ENCODE measurements at places on chromosomes 5 and 9.

DNA sequence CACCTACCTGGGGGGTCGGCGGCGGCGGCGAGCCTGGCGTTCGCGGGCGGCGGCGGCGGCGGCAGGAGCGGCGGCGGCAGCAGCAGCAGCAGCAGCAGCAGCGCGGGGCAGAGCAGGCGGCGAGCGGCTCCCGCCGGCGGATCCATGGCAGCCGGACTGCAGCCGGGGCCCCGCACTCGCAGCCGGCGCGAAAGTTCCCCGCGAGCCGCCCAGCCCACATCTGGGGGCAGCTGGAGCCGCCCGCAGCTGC is 153 bp downstream of the ADAMTS2 start:
- no peak for DNase-seq

DNA sequence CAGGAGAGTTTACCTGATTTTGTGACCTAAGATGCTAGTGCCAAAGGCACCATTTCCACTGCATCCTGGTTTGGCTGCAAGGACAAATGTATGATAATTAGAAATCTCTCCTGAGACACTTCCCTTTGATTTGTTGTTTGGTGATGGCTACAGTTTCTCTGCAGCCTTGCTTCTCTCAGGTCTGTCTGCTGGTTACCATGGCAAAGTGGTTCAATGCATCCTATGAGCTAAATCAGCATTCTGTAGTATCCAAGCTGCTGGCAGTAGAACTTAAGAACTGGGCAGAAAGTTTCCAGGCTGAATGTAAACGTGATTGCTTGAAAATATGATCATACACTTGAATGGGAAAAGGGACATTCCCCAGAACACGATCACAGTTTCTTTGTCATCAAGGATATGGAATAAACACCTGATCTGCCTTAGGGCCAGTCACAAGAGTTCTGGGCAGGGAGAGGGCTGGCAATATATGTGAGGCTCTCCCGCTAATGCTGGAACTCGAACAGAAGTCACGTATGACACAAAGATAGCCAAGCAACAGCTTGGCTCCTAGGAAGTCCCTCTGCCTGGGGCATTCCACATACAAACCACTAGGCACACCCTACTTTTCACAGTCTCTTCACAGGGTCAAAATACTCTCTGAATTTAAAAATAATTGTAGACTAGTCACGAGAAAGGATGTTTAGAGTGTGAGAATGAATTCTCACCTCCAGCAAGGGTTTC is 138.1 kb upstream of the GRAMD2B start:
- DNase-seq, result no peak

GRCh38 chr9:20838218-20838617 is 154.2 kb downstream of the FOCAD start:
- DNase-seq, result peak; percentile 1

DNA sequence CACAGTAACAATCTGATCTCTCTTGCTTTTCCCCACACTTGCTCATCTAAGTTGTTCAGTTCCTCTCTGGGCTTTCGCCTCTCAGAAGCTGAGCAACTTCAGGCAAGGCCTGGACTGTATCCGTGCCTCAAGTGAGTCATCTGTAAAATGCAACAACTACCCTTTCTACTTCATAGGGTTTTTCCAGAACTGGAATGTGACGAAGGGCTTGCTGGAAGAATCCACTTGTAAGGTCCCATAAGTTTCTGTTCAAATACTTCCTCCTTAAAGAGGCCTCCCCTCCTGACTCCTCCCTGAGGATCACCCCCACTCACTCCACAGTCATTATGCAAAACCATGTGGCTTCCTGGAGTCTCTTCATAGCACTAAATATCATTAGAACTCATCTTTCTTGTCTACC is 17.5 kb upstream of the INSYN2B start:
- no peak for DNase-seq

GRCh38 chr9:28887188-28887884 is 1314.1 kb upstream of the C9orf72 start:
- no peak for DNase-seq

- DNase-seq, result no peak
These were observed 1727.2 kb downstream of the MAT2B start for GRCh38 chr5:165232509-165233028.

GRCh38 chr5:163718272-163718671 is 212.9 kb downstream of the MAT2B start:
- no peak for DNase-seq

DNA sequence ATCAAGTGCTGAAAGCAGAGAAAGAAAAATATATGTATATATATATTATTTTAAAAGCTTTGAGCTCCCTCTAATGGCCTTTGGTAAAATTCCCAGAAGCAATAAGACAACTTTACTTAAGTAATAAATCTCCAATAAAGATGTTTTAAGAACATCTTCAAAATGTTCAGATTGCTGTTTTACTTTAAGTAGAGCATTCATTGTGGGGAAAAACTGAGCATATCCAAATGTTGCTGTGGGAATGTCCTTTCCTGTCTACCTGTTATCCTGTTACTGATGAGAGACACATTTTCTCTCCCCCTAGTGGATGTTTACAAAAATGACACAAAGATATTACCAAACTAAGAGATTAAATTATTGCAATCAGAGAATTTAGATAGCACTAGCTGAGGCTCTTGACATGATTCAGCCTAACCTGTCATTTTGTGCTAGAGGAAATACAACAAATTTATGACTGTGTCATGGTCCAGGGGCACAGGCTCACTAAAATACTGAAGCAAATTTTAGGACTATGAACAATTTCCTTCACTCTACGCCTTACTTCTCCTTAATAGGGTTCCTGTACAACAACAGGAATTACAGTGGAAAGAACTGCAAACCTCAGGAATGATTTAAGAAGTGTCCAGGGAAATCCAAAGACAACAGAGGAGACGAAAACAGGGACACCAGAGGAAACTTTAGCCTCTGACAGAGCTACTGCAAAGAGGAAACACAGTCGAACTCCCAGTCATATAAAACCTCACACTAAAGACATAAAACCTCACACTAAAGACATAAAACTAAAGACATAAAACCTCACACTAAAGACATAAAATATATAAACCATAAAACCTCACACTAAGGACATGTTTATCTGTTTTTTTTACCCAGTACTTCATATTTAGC is 24.3 kb upstream of the PRRC1 start:
- peak; percentile 50 for DNase-seq

- DNase-seq, result peak; percentile 43
These were observed 357.7 kb downstream of the SEMA5A start for GRCh38 chr5:9188131-9188530.

- DNase-seq, result no peak
These were observed 123.2 kb upstream of the KIF2A start for GRCh38 chr5:62182802-62183201.

DNA sequence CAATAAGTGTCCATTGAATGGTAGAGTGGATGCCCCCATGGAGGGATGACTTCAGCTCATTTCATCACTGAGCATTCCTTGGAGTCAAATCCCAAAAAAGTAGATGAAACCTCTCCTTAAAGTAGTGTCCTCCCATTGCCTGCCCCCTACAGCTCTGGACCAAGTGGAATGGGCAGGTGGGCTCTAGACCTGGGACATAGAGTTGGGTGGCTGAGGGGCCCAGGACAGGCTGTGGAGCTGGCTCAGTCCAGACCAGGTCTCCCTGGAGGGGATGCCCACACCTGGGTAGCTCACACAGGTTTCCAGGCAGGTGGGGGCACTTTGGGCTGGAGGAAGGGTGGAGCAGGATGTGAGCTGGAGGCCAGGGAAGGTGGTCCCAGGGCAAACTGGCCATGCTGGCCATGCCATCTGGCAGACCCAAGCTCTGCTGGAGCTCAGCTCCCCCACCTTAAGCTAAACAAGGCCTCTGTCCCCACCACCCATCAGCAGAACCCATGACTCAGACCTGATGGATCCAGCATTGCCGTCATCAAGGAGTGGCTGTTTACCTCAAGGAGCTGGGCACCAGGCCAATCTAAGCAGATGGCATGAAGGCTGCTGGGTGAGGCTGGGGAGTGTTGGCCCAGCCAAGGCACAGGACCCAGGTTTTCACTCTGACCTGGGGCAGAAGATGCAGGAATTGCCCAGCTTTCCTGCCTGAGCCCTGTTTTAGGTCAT is 6.2 kb upstream of the SPINK4 start:
- peak; percentile 96 for DNase-seq

DNA sequence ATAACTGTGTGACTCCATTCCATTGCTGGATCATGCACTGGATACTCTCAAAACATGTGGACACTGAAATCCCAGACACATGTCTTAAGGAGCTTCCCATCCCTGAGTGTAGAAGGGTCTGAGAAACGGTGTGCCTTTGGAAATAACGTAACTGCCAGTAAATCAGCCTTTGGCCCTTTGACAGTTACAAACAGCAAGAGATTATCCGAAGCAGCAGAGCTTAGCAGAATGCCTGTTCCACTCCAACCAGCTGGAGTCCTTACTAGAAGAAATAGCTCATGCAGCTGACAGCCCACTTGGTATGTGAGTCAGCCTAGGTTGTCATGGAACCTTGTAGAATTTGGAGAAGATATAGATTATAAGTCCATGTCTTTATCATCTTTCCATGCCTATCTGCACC is 7.0 kb downstream of the TMEM252 start:
- DNase-seq, result peak; percentile 42

- peak; percentile 72 for DNase-seq
These were observed 33.4 kb upstream of the SMIM32 start for GRCh38 chr5:136226401-136226800.

GRCh38 chr5:132195727-132196126 is 31.9 kb downstream of the P4HA2 start:
- DNase-seq, result no peak

- no peak for DNase-seq
These were observed 437 bp upstream of the TRIM41 start for GRCh38 chr5:181222630-181223057.

GRCh38 chr5:2188137-2188536 is 305.4 kb upstream of the IRX4 start:
- DNase-seq, result no peak

- DNase-seq, result no peak
These were observed 46.7 kb downstream of the VAV2 start for GRCh38 chr9:133945314-133945975.

GRCh38 chr5:991472-992267 is 16.9 kb upstream of the NKD2 start:
- DNase-seq, result no peak

- DNase-seq, result no peak
These were observed 20.7 kb upstream of the IL17B start for GRCh38 chr5:149399775-149400174.

GRCh38 chr9:37948417-37948980 is 44.6 kb upstream of the SLC25A51 start:
- DNase-seq, result no peak

DNA sequence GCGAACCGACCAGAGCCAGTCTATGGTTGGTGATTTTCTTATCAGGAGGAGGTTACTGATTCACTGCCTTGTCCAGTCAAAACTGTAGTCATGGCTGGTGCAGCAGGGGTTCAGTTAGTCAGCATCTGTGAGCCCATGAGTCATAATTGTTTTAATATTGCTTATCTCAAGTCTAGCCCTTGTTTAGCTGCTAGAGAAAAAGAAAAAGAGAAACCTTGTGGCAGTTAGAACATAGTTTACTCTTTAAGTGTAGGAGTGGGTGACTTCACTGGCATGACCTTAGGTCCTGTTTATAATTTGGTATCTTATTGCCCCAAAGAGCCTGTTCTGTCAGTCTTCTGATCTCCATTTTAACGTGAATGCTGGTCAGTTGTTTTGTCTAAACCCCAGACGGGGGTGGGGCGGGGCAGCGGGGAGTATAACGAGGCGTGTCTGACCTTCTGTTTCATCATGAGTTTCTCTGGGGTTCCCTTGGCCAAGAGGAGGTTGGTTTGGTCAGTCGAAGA is 76.9 kb upstream of the NFIL3 start:
- DNase-seq, result peak; percentile 80

GRCh38 chr5:34012791-34013190 is 4.9 kb upstream of the AMACR start:
- no peak for DNase-seq

- no peak for DNase-seq
These were observed 167.0 kb downstream of the TTC39B start for GRCh38 chr9:15140051-15140450.

DNA sequence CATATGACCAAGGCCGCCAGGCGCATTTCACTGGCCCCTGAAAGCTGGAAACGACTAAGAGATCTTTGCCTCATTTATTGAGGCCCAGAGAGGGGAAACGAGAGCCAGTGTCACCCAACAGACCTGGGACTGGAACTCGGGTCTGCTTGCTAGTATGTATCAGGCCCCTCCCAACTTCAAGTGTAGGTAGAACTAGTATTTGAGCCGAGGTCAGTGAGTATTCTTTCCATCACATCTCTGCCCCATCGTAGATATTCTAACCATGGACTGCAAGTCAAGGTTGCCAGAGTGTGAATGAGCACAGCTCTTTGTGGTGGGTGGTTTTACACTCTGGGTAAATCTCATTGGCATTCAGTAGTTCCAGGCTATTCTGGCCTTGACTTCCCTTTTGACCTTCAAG is 42.2 kb downstream of the GPR107 start:
- DNase-seq, result no peak

DNA sequence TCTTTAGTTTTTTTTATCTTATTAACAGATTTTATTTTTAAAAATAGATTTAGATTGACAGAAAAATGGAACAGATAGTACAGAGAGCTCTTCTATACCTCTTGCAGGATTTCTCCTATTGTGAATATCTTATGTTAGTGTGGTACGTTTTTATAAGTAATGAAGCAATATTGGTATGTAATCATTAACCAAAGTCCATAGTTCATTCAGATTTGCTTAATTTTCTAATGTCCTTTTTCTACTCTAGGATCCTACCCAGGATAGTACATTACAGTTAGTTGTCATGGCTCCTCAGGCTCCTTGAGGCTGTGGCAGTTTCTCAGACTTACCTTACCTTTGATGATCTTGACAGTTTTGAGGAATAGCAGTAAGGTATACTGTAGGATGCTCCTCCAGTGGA is 30.4 kb downstream of the PPP2R2B start:
- DNase-seq, result no peak

DNA sequence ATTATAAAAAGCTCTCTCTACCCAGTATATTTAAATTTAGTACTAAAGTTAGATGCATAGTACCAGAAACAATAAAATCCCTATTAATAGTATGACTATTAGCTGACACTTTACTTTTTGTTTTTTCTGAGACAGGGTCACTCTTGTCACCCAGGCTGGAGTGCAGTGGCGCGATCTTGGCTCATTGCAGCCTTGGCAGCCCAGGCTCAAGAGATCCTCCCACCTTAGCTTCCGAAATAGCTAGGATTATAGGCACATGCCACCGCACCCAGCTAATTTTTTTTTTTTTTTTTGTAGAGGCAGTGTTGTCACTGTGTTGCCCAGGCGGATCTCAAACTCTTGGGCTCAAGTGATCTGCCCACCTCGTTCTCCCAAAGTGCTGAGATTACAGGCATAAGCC is 8.0 kb downstream of the CCNG1 start:
- DNase-seq, result no peak

GRCh38 chr5:31328040-31328733 is 134.7 kb downstream of the CDH6 start:
- no peak for DNase-seq

GRCh38 chr9:129355631-129356030 is 177.6 kb upstream of the IER5L start:
- DNase-seq, result no peak

- peak; percentile 70 for DNase-seq
These were observed 35.5 kb downstream of the FBXO10 start for GRCh38 chr9:37540634-37541033.

- DNase-seq, result no peak
These were observed 779.6 kb downstream of the CDH18 start for GRCh38 chr5:19208397-19208796.

- DNase-seq, result peak; percentile 55
These were observed 58.9 kb downstream of the SUSD1 start for GRCh38 chr9:112115970-112116753.

GRCh38 chr9:133752739-133753446 is 14.7 kb upstream of the SARDH start:
- DNase-seq, result no peak

GRCh38 chr9:32533816-32534215 is 7.8 kb upstream of the RIGI start:
- no peak for DNase-seq

GRCh38 chr5:96196890-96197289 is 235.2 kb upstream of the ELL2 start:
- no peak for DNase-seq
